ENCODE measurements at places on chromosomes 11 and 22.

DNA sequence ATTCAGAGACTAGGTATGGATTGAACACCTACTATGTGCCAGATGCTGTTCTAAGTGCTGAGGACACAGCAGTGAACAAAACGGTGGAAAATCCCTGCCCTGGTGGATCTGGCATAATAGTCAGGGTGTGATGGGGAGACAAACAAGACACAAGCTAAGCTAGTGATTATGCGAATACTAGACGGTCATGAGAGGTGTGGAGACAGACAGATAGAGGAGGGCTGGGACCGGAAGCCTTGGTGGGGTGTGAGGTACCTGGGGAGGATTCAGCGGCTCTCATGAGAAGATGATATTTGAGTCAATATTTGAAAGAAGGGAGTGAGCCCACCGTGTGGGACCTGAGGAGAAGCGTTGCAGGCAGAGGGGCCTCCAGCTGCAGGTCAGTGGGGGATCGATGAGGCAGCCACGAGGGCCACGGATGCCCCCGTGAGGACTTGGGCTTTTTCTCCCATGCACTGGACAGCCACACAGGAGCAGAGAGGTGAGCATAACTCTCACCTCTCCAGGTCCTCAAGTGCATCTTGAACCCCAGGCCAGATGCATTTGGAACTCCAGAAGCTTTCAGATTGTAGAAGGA is 4.7 kb downstream of the CD5 start:
- no peak for DNase-seq

DNA sequence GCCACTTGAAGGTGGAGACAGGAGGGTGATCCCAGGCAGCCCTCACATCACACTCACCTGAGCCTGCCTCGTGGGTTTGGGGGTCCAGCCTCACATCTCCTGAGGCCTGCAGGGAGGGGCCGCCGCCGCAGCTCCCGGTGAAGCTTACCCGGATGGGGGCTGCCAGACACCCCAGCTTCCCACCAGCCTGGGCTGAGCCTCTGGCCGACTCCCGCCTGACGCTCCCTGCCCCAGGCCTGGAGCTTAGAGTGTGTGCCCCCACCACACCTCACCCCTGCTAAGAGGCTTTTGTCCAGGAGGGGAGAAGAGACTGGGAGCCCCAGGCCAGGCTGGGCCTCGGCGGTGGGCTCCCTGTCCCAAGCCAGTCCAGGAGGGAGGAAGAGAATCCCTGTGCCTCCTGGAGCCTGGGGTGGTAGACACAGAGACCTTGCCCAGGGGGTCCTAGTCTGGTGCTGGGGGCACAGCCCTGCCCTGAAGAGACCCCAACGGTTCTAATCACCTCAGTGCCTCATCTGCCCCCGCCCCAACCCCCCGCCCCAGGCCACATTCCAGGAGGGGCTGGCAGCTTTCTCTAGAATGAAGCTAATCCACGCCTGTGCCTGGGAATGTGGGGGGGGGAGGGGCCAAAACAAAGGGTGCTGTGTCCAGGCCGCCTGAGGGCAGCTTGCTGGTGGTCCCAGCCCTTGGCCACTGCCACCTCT is at the start of gene SLC16A8:
Gene SLC16A8 (minus strand): TSS at position 254 of the 701 bp plus-strand sequence. CDS start 1,311 bp downstream, outside the sequence.
- DNase-seq, result no peak

DNA sequence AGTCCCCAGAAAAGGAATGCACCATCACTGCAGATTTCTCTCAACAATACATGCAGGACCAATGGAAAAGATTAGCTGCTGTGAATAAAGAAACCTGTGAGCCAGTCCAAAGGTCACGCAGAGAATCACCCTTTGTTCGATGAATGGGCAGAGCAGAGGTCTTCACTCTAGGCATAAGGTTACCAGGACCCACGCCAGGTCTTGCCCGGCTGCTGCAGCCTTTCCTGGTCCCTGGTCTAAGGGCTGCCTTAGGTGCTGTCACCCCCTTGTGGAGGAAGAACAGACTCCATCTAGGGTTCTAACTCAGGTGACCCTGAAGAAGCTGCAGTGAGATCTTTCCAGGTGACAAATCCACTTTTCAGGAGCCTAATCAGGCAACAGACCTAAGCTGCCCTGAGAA is 29.0 kb upstream of the NAP1L4 start:
- DNase-seq, result peak; percentile 55

- DNase-seq, result no peak
Observed at GRCh38 chr22:29211466-29211865, 5.8 kb downstream of the EMID1 start.

- DNase-seq, result no peak
Observed at GRCh38 chr11:85076535-85077330, 550.4 kb downstream of the DLG2 start.

DNA sequence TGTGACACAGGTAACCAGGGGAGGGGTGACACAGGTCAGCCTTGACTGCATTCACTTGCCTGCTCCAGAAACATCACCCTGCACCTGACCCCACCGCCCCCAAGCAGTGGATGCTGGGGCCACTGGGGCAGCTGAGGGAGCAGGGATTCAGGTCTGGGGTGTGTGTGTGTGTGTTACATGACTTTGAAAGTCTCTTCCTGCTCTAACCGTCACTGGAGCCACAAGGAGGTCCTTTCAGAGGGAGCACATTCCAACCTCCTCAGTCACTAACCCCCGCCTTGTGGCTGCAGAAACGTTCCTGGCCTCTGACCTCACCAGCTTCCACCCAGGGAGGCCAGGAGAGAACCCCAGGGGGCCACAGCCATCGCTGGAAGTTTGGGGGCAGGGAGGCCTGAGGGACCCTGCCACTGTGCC is 2.9 kb upstream of the FOSL1 start:
- no peak for DNase-seq

DNA sequence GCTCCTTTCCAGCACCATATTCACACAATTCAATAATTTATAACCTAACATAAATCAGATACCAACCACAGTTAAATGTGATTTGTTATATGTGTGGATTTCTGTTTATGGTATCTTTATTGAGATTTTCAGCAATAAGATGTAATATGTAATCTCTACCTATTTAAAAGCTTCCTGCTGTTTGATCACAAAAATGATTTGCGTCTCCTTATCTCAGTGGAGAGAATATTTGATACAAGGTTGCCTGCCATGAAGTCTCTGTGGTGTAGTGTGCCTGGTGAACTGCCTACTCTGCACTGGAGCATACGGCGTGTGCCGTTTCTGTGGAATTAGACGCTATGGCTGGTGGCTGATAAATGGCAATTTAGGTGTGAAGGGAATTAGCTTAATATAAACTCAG is 741.1 kb downstream of the NELL1 start:
- no peak for DNase-seq

DNA sequence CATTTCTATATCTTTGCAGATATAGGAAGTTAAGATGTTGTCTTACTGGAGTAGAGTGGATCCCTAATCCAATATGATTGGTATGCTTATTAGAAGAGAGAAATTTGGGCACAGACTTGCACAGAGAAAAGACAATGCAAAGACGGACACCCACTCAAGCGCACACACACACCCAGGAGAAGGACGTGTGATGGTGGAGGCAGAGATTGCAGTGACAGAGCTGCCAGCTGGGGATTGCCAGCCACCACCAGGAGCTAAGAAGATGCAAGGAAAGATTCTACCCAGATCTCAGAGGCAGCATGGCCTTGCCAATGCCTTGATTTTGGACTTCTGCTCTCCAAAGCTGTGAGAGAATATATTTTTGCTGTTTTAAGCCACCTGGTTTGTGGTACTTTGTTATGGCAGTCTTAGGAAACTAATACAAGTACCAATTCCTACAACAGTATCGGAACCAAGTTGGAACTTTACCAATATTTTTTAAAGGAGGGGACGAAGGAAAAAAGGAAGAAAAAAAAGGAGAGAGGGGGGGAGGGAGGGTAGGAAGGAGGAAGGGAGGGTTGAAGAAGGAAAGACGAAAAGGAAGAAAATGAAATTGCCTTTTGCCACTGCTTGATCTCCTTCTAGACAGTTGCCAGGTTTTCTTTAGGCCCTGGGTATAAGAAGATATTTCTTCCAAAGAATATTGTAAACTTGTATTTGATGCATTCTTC is 334.0 kb downstream of the BUD13 start:
- DNase-seq, result no peak

GRCh38 chr11:17650127-17650911 is 69.1 kb upstream of the MYOD1 start:
- no peak for DNase-seq

DNA sequence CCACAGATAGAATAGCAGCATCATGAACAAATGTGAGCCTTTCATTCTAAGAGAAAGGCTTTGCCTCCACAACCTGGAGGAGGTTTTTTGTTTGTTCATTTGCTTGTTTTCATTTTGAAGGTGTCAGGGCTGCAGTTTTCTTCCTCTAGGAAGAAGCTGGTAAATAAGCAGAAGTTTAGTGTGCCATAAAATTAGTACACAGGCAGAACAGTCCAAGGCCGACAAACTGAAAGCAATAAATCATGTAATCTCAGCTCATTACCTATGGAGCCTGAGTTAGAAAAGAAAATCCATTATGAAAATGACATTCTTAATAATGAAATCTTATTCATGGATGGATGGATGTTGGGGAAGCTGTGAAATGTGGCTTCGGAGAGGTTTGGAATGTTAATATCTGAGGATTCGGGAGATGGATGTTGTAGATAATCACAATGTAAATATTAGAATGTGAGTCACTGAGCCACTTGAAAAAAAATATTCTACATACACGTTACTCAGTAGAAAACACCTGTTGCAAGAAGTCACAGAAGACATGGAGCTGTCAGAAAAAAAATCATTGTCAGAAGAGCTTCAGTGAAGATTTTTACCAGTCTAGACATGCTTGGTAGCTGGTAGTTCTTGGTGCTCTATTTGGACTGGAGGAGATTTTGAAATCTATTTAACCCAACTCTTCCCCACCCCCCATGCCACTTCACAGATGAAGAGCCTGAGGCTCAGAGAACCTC is 15.0 kb upstream of the ZDHHC13 start:
- DNase-seq, result no peak

- no peak for DNase-seq
Observed at GRCh38 chr11:134597452-134597851, 185.4 kb upstream of the B3GAT1 start.

DNA sequence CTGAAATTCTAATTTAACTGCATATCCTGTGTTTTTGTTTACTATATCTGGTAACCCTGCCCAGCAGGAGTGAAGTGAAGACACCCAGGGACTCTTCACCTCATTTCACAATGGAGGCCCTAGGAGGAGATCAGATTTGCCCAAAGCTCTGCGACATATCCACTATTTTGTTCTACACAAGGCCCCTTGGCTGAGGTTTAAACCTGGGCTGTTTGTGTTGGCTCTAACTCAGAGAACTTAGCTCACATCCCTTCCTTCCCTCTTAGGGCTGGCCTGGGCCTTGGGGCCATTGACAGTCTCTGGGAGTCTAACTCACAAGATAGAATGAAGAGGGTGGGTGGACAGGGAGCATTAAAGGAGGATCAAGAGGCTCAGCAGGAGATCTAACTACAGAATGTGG is 8.2 kb upstream of the PLA2G3 start:
- DNase-seq, result no peak

DNA sequence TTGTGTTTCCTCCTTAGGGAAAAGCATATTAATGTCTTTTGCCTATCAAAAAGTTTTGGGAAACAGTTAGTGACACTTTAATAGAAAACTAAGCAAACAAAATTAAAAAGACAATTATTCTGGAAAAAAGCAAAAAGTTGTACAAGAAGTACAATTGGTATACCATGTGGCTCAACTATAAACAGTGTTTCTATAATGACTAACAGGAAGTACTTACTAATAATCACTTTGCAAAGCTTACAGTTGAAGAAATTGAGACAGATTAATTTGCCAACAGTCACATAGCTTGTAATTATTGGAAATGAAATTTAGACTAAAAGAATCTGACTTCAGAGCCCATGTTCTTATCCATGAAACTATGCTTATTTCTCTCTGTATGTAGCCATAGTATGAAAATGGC is 24.7 kb downstream of the PPME1 start:
- no peak for DNase-seq

DNA sequence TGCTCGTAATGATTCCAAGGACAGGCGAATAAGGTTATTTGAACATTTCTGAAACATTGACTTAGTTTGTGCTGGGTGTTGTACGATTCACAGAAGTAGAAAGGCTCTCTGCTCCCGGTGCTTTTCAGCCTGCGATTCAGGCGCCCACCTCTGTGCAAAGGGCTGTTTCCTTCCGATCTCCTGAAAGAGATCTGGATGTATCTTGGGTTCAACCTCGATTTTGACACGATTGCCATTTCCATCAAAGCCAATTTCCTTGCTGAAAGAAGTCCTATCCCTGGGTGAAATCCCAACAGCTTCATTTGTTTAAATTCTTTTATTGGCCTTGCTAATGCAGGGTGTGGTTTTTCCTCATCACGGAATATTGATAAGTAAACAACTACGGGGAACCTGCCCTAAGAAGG is 1.1 kb upstream of the ZC3H12C start:
- DNase-seq, result no peak

DNA sequence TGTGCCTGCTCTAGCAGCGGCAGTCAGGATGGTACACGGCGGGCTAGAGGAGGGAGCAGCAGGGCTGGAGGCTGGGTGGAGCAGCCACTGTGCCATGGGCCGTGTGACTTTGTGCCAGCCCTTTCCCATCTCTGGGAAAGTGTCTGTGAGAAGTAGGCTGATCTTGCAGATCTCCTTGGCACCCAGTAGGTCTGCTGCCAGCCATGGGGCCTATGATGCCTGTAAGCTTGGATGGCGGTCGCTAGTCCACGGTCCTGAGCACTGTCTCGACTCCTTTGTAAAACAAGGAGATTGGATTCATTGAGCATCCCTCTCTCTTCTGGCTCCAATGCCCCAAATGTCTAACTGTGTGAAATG is 22.6 kb downstream of the AMPD3 start:
- DNase-seq, result no peak

DNA sequence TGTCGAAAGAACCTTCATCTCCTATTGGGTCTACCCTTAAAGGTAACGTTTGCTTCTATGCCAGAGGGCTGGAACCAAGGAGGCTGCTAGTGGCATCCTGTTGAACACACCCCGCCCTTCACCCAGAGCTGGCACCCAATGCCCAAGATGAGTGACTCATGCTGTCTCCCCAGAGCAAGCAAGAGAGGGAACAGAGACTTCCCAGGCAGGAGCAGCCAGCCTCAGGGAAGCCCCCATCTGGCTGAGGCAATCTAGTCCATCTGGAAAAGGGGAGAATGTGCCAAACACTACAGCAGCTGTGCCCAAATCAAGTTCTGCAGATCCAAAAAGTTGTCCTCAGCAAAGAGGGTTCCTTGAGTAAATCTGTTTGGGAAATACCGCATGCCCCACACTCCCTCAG is 91.9 kb upstream of the TP53I11 start:
- no peak for DNase-seq

DNA sequence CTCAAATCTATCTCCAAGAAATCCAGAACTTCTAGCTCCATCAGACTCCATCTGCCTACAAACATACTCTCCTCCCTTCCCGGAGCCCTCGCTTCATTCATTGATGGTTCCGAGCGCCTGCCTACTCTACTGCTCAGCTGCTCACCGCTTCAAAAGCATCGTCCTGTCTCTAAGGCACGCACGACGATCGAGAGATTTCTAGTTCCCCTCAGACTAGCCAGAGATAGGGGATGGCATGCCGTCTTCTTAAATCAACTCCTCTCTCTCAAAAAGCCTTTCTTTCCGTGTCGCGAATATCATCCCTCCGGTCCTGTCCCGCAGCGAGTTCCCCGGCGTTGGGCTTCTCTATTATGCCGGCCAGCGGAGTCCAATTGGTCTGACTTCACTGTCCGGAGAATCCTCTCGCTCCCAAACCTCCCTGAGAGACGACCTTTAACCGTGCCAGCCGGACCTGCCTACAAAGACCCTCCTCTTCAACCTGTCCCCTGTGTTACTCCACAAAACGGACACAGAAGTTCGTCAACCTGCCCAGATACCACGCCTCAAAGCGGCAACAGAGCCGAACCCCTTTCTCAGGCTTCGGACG is 592 bp downstream of the EEF1G start:
- peak; percentile 53 for DNase-seq

- DNase-seq, result no peak
Observed at GRCh38 chr22:20402960-20403778, 9.2 kb downstream of the ZNF74 start.
